ENCODE measurements at places on chromosomes 5 and 9.

DNA sequence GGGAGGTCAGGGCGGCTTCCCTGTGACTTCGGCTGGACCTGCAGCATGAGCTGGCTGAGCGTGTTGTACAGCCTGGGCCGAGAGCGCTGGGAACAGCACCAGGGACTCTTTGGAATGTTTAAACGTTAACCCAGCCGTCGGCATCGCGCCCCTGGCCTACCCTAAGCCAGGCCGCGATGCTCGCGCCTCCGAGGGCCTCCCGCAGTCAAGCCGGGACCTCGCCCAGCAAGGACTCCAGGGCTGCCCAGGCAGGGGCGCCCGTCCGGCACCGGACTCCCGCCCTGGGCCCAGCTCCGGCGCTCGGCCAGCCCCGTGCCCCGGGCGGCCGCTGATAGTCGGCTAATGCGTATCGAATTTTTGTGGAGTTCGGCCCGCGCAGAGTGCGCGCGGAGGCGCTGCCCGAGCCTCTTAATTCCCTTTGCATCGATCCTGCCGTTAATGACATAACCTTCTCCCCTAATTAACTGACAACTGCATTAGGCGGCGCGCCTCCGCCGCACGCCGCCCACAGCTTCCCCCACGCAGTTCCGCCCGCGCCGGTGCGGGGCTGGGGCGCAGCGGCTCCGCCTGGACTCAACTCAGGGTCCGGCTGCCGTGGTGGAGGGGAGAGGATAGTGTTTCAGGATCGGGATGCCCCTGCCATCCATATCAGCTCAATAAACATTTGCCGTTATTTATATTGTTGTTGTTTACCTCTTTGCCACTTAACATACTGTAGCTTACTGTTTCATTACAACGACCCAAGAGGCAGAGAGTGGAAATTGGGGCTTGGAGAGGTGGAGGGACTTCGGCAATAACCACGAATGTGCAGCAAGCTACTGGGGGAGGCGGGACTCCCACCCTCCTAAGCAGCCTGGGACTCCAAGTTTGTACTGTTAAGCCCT lies 28.8 kb upstream of the CDC23 start:
- DNase-seq: no peak

DNA sequence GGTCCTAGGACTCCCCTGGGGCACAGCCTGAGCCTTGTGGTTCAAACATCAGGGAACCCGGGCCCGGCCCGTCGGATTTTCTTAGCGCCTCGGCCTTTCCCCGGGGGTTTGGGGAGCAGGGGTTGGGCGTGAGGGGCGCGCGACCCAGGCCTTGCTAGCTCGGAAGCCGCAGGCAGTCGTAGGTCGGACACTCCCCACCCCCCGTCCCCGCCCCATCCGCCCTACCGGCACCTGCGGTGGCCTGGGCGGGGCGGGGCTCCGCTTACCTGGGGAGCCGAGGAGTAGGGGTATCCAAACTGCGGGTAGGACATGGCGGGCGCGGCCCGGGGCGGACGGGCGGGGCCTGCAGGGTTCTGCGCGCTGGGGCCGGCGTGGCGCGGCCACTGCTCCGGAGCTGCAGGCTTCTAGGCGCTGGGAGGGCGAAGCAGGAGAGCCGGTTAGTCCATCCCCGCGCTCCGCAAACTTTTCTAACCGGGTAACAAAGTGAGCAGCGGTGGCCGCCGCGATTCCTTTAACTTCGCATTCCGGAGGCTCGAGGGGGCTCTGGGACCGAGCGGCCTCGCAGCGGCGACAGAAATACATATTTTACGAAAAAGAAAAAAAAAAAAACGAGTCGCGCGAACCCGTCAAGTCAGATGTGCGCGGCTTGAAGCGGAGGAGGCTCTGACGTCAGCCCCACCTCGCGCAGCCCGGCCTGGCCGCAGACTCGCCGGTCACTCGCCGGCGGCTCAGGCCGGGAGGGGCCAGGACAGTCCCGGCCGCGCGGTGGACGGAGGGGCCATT lies at the start of gene IRX4:
Gene IRX4 (minus strand): TSS at position 589 of the 783 bp plus-strand sequence. CDS start 278 bp downstream, at position 311.
- DNase-seq: no peak

DNA sequence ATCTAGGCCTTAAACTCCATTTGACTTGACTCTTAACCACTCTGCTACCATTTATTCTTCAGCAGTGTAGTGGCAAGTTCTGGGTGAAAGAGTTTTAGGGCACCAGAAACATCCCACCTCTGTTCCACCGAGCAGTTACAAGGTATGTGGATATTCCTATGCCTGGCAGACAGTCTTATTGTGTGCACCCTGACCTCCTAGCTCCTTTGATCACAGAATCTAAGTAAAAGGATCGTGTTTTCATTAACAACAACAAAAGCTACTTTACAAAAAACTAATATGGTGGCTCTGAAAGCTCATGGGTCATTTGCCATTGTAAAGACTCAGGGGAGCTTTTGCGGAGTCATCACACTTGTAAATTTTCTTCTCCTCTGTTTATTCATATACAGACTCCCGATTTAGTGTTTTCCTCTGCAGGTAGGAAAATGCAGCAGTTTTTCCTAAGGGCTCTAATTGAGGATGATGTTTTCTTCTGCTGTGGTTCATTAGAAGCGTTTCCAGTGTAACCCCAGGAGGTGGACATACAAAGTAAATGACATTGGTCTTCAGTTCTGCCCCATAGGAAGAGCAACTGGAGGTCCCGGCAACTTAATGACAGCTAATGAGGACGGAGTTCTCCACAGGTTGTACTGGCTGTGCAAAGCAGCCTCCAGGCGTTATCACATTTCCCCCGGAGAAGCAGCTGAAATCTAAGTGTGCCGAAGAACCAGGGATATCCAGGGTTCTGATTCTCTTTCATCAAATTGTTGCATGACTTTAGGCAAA lies 78.2 kb downstream of the ATP10B start:
- DNase-seq: no peak

DNA sequence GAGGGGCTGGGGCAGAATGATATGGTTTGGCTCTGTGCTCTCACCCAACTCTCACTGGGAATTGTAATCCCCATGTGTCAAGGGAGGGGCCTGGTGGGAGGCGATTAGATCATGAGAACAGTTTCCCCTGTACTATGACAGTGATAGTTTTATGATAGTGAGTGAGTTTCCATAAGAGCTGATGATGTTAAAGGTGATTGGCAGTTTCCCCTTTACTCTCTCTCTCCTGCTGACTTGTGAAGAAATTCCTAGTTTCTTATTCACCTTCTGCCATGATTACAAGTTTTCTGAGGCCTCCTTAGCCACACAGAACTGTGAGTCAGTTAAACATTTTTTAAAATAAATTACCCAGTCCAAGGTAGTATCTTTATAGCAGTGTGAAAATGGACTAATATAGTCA lies 120.4 kb upstream of the CDH9 start:
- DNase-seq: no peak

- no peak for DNase-seq
Observed at GRCh38 chr5:141867651-141868050, 10.6 kb downstream of the PCDH1 start.

- DNase-seq: no peak
Observed at GRCh38 chr5:176719113-176719739, 71.9 kb downstream of the TSPAN17 start.
